ENCODE measurements at places on chromosomes 16 and 17.

GRCh38 chr17:68564415-68565111 lies 36.6 kb downstream of the FAM20A start:
- DNase-seq, result no peak

- peak; percentile 75 for DNase-seq
These were observed 12.9 kb upstream of the ODF4 start for GRCh38 chr17:8326511-8327302.

DNA sequence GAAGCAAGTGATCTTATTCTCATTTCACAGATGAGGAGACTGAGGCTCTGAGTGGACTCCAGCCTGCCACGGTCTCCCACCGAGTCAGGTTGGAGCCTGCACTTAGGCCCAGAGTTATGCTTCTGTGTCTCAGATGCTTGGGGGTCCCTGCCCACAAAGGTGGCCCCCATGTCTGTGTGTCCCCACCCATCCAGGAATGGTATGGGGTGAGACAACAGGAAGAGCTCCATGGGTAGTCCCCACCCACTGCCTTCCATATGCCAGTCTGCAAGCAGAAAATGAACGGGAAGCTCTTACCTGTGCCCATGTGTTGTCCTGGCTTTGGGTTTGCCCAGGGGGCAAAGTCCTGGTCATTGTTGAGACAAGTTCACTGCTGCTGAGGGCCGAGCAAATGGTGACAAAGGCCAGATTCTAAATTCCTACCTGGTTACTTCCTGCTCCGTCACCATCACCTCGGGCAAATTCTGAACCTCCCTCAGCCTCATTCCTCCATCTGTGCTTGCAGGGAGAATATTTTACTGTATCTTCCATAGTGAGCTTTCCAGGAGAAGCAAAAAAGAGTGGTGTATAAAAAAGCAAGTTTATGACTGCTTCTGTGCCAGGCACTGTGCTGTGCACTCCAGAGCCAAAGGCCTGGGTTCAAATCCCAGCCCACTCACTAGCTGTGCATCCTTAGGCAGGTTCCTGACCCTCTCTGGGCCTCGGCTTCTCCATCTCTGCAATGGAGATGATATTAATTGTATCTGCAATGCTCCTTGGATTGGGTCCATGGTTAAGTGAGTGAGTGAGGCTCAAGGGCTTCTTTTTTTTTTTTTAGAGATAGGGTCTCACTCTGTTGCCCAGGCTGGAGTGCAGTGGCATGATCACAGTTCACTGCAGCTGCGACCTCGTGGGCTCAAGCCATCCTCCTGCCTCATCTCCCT lies 9.3 kb downstream of the IL4R start:
- no peak for DNase-seq

DNA sequence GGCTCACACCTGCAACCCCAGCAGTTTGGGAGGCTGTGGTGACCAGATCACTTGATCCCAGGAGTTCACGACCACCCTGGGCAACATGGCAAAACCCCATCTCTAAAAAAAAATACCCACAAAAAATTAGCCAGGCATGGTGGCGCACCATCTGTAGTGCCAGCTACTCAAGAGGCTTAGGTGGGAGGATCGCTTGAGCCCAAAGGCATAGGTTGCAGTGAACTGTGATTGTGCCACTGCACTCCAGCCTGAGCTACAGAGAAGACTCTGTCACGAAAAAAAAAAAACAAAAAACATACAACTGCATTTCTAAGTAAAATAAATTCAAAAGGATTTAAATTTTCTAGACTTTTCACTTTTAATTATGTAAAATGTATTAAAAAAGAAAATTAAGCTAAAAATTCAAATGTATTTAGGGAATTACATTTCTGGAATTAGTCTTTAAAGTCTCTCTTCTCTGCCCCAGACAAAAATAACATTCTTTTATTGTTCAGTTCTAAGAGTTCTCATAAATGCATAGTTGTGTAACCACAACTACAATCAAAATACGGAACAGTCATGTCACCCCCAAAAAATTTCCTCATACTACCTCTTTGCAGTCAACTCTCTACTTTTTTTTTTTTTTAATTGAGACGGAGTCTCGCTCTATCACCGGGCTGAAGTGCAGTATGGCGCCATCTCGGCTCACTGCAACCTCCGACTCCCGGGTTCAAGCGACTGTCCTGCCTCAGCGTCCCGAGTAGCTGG lies 14.1 kb downstream of the FAM222B start:
- no peak for DNase-seq

- no peak for DNase-seq
These were observed 224.2 kb downstream of the PARN start for GRCh38 chr16:14405611-14406537.

GRCh38 chr16:50681021-50681885 lies at the start of gene SNX20:
SNX20 (minus strand) TSS chr16:50681312; CDS start chr16:50677526, 3,786 bp downstream.
- no peak for DNase-seq

DNA sequence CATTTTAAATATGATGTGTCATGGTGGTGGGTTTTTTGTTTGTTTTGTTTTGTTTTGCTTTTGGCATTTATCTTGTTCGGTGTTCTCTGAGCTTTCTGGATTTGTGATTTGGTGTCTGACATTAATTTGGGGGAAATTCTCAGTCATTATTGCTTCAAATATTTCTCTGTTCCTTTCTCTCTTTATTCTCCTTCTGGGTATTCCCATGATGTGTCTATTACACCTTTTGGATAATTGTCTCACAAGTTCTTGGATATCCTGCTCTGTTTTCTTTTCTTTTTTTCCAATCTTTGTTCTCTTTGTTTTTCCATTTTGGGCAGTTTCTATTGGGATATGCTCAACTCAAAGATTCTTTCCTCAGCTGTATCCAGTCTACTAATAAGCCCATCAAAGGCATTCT lies 88.5 kb downstream of the MARCHF10 start:
- no peak for DNase-seq

GRCh38 chr16:1820096-1820945 lies 6.3 kb downstream of the HAGH start:
- DNase-seq, result no peak

DNA sequence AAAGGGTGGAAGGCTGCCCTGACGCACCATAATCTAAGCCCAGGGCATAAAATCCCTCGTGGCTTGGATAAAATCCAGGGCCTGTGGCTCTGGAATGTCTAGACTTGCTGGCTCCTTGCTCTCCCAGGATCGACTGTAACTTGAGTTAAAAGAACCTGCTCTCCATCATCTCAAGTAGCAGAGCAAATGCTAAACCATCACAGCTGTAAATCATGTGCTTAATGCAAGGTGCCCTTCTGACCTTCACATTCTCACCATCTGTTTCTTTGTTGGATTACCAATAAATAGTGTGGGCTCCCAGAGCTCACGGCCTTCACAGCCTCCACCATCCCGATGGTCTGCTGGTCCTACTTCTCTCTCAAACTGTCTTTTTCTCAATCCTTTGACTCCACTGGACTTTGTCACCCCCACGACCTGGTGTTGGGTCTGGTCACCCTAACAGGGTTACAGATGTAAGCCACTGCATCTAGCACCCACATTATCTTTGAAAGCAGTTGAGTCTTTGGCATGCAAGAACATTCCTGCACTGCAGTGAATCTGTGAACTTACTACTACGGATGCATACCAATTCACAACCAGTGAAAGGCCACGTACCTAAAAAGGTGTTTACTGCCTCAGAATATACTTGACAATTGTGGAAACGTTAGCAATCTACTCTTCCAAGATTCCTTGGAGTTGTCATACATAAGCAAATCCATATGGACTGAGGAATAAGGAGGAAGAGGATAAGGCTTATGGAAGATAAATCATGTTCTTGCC lies 15.3 kb downstream of the RSL1D1 start:
- DNase-seq, result no peak

- no peak for DNase-seq
These were observed 9.0 kb downstream of the SRR start for GRCh38 chr17:2312736-2313135.

GRCh38 chr16:47995354-47995753 lies 160.4 kb downstream of the ABCC12 start:
- no peak for DNase-seq

DNA sequence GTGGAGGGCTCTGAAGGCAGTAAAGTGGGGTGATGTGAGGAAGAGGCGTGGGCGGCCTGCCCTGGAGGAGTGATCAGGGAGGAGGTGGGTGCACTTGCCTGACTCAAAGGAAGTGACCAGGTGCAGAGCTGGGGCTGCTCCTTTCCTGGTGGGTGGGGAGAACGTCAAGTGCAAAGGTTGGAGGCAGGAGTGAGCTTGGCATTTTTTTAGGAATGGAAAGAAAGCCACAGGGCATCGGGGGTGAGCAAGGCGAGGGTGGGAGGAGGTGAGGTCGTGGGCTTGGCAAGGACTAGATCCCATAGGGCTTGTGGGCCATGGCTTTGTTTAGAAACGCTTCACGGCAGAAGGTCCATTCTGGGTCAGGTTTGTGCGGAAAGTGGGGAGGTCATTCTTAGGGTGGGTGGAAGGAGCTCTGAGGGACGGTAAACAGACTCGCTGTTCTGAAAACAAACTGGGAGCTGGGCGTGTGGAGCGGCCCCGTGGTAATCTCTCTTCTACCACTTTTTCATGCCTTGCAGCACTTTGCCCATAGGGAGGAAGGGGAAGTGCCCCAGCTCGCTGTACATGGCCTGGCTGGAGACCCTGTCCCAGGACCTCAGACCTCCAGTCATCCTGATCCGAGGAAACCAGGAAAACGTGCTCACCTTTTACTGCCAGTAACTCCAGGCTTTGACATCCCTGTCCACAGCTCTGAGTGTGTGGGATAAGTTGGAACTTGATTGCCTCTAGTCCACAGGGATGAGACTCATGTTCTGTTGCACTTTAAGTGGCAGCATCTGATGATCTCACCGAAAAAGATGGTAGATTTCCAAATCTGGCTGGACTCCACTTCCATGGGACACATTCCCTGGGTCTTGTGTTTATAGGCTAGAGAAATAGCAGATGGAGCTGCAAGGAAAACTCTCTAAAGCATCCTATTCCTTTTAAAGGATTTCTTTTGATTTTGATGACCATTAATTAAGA lies 18.9 kb upstream of the HERPUD1 start:
- no peak for DNase-seq

GRCh38 chr17:33944412-33944811 lies 310.7 kb upstream of the CCL2 start:
- DNase-seq, result no peak

DNA sequence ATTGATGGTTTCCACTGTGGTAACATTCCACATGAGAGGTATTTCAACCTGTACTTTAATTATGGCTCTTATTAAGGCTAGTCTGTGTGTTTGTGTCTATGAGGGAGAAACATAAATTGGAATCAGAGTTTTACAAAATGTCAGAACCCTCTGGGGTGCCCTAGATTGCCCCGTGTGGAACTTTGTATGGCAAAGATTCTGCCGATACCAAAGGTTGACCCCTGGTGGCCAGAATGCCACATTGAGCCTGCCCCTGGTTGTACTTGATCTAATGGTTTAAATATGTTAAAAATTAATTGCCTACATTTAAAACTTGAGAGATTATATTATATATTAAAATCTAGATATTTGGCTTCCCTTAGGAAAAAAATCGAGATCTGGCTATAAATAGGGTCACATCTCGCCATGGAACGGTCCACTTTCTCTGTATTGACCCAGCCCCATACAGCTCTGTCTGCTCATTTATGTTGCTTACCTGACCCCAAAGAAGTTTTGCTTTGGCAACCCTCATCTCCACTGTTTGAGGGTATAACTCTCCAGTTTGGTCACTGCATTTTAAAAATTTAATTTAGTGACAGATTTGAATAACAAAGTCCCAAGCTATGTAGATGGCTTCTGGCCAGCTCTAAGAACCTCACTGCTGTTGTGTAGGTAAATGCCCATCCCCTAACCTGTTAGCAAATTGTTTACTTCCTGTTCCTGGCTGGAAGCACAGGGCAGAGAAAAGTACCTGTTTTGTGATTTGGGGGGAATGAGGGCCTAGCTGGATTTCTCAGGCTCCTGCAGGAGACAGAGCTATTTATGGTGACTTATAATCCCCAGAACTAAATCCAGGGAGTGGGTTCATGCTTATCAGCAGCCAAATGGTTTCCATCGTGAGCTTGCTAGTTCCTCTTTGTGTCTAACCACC lies 95.0 kb downstream of the PLCG2 start:
- DNase-seq, result peak; percentile 47

GRCh38 chr16:2811703-2812471 lies 5.2 kb upstream of the PRSS21 start:
- no peak for DNase-seq

GRCh38 chr17:35103271-35103670 lies 16.4 kb downstream of the RAD51D start:
- no peak for DNase-seq

DNA sequence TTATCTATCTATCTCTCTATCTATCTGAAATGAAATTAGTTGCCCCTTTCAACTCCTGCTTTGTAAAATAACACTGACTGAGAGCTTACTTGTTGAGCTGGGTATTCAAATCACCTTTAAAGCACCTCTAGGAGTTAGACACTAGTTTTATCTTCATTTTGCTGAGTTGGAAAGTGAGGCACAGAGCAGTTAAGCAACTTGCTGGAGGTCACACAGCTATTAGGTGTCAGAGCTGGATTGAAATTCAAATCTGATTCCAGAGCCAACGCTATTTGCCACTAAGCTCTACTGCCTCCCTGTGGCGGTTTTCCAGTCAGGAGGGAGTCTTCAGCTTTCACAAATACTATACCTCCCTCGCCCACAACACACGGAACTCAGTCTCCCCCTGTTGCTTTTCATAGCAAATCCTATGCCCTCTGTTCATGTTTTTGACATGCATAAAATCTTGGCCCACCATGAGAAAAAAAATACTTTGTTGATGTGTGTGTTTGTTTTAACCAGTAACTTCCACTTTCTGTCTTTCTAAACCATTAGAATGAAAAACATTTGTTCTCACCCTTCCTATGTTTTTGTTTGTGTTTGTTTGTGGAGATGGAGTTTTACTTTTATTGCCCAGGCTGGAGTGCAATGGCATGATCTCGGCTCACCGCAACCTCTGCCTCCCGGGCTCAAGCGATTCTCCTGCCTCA lies 74.8 kb upstream of the SMURF2 start:
- no peak for DNase-seq

- DNase-seq, result no peak
These were observed 57.5 kb downstream of the CDH13 start for GRCh38 chr16:82684256-82684655.

- DNase-seq, result no peak
These were observed 2.2 kb downstream of the LMF1 start for GRCh38 chr16:968620-969019.

DNA sequence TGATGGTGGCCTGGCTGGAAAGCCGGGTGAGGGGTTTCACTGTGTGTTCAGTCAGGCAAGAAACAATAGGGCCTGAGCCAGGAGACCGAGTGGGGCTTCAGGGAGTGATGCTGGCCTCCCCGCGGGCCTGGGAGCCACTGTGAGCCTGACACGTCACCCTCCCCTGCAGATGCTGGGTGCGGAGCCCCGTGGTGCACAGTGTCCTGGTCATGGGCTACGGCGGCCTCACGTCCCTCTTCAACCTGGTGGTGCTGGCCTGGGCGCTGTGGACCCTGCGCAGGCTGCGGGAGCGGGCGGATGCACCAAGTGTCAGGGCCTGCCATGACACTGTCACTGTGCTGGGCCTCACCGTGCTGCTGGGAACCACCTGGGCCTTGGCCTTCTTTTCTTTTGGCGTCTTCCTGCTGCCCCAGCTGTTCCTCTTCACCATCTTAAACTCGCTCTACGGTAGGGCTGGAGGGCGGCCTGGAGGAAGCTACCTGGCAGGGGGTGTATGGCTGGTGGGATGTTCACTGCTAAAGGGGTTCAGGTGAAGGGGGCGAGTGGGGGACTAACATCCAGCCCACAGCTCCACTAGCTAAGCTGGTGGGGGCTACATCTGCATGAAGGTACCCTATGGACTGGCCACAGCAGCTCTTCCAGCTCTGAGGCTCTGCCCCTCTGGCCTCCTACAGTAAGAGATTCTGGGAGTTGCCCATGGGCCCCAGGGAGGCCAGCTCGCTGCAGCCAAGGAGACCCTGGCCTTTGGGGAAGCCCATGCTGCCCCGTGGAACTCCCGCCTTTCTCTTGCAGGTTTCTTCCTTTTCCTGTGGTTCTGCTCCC lies 32.4 kb downstream of the ADGRG5 start:
- DNase-seq, result no peak

GRCh38 chr16:57341062-57341440 lies 17.5 kb upstream of the CCL22 start:
- no peak for DNase-seq
